ENCODE measurements at places on chromosomes 3 and 15.

- DNase-seq, result no peak
Measured at GRCh38 chr3:154954757-154955156, 125.4 kb upstream of the MME start.

DNA sequence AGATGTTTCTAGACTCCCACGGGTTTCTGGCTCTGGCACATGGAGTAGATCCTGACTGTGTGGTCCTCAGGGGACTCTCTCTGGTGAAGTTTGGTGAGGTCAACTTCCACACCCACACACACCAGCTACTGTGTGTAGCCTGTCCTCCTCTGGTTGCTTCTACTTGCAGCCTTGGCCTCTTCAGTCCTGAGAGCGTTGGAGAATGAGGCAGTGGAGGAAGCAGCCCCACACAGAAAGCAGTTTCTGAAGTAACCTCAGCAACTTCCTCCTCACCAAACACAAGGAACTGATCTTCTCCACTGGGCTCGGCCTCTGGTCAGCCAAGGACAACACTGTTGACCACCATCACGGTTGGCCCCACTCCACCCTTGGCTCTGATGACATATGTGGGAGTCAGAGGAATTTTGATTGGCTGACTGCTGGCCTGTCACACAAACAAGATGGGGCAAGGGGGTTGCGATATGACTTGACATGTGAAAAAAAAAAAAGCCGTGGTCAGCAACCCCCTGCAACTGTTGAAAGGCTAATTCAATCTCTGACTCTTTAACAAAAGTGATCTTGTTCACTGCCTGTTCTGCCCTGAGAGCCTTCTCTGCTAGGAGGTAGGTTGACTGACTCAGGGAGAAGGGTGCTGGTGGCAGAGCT, 19.6 kb downstream of the CD86 start:
- peak; percentile 92 for DNase-seq

- no peak for DNase-seq
Measured at GRCh38 chr3:50502225-50502583, 1.2 kb downstream of the CACNA2D2 start.

GRCh38 chr3:5426094-5426883, 238.8 kb downstream of the EDEM1 start:
- DNase-seq, result no peak

- DNase-seq, result no peak
Measured at GRCh38 chr15:63440756-63441155, 59.1 kb upstream of the CA12 start.

DNA sequence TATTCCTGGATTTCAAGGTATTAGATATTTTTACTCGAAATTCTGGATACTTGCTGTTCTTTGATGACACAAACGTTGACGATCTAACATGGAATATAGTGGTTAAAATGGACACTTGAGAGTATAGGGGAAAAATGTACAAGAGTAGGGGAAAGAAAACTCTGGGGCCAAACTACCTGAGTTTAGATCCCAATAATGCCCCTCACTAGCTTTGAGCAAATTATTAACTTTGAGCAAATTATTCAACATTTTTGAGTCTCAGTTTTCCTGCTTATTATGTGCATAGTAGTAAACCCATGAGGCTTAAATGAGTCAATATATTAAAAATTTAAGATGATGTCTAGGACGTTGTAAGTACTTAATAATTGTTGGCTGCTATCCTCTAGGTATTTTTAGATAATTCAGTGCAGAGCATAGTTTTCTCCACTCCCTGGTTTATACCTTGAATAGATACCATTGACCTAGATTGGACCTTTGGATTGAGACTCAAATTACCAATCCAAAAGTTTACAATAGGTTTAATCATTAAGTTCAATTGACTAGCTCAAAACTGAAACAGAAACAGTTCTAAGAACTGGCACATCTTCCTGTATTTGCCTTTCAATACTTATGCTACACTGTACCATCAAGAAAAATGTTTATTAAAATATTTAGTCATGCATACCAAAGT, 4.5 kb downstream of the ADGRG7 start:
- no peak for DNase-seq

GRCh38 chr3:126338790-126339288, 18.4 kb downstream of the KLF15 start:
- no peak for DNase-seq

GRCh38 chr15:62344806-62345539, 179.9 kb upstream of the C2CD4B start:
- peak; percentile 56 for DNase-seq

DNA sequence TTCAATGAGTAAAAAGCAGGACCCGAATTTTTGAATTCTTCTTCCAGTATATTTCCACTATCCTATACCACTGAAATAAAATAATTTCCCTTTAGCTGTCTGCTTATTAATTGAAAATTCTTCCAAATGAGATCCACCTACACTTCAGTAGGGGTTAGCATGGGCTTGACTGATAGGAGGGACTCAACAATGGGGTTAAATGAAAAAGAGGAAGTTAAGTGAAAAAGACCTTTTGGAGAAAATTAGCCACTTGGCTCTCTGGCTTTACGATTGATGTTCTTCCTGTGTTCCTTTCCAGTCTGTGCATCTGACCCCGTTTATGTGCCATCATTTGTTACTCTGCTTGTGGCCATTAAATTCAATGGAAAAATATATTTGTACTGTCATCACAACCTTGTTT, 54.0 kb upstream of the GCNT3 start:
- no peak for DNase-seq

- no peak for DNase-seq
Measured at GRCh38 chr15:76555247-76555646, 218.7 kb downstream of the ISL2 start.

DNA sequence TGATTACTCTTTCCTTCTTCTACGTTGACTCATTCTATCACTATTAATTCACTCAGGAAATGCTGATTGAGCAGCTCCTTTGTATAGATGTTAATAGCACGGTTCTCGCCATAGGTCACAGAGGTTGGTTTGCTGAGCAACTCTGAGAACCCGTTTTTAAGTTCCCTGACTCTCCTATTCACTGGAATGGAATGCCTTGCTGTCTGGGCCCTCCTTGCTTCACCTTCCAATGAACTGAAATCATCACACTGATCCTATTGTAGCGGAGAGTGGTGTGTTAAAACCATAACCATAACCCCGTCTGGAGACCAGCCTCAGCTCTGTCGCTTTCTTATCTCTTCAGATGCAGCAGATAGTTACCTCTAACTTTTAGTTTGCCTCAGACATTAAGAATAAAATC, 323.6 kb downstream of the GABRB3 start:
- DNase-seq, result no peak

DNA sequence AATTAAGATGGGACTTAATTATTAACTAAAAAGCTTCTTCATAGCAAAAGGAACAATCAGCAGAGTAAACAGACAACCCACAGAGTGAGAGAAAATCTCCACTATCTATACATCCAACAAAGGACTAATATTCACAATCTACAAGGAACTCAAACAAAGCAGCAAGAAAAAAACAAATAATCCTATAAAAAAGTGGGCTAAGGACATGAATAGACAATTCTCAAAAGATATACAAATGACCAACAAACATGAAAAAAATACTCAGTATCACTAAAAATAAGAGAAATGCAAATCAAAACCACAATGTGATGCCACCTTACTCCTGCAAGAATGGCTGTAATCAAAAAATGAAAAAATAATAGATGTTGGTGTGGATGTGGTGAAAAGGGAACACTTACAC, 103.3 kb downstream of the TBL1XR1 start:
- DNase-seq, result no peak

GRCh38 chr15:70033529-70034140, 64.1 kb downstream of the TLE3 start:
- DNase-seq, result no peak

DNA sequence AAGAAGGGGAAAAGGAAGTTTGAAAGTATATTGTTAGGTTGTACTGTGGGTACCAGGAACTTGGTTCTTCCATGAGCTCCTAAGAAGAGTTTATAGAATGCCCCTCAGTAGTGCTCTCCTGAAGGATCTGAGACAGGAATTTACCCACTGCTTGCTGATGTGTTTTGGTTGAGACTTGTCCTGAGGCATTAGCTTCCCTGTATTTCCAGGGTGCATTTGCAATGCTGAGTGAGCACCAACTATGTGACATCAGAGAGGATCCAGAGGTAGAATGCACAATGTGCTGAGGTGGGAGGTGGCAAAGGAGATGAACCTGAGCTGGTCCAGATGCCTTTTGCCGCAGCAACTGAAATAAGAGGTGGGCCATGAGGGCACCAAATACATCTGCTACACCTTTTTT, 64.3 kb upstream of the LRRC3B start:
- DNase-seq, result no peak

DNA sequence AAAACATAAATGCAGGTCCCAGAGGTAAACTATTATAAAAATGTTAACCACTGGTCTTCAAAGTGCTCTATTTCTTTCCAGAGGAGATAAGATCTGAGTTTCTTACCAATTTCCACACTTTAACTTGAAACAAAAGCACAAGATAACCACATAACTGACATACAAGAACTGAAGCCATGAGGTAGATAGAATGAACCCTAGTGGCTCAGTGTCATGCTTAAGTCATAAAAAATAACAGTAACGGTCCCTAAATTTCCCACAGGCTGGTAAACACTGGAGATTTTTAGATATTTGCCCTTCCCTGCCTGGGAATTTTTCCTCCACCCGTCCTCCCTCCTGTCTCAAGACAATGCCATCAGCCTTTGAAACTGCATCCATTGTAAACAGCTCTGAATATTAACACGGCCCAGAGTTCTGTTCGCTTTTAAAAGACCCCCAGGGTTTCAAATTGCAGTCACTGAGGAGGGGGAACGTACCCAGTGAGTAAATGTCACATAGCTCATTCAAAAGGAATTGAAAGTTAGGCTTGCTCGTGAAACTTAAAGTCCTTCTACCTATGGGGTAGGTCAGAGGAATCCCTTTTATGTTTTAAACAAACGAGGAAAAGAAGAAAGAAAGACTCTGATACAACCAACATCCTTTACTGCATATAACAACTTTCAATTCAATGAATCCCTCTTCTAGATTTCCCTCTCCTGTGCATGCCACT, 5.7 kb downstream of the LRIG1 start:
- DNase-seq, result no peak

GRCh38 chr3:13566769-13567310, 17.9 kb downstream of the FBLN2 start:
- no peak for DNase-seq

DNA sequence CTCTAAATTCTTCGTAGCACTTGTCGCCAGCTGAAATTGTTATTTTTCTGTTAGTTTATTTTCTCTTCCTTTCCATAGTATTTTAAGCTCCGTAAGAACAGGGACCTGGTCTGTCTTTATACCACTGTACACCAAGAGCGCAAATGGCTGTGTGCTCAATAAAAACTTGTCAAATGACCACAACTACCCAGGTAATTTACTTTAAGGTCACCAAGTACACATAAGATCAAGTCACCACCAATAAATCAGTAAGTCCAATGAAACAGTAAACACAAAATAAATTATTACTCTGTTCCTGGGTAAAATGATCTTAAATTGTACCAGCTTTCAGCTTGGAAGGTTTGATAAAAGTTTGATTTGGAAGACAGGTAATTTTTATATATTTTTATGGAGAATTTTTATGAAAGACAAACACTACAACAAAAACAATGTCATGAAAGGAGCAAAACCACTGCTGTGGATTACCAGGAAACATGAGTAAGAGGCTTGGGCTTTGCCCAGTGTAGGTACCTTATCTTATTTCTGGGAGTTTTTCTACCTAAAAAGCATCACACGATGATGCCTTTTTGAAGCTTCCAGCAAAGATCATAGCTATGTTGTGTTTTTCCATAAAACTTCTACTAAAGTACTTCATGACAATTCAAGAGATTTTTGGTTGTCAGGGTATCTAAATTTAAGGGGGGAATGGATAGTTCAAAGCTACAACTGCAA, 406.8 kb downstream of the SHQ1 start:
- no peak for DNase-seq

GRCh38 chr3:160140756-160141155, 84.5 kb upstream of the C3orf80 start:
- no peak for DNase-seq

- DNase-seq, result no peak
Measured at GRCh38 chr15:68031404-68031803, 22.7 kb upstream of the PIAS1 start.

DNA sequence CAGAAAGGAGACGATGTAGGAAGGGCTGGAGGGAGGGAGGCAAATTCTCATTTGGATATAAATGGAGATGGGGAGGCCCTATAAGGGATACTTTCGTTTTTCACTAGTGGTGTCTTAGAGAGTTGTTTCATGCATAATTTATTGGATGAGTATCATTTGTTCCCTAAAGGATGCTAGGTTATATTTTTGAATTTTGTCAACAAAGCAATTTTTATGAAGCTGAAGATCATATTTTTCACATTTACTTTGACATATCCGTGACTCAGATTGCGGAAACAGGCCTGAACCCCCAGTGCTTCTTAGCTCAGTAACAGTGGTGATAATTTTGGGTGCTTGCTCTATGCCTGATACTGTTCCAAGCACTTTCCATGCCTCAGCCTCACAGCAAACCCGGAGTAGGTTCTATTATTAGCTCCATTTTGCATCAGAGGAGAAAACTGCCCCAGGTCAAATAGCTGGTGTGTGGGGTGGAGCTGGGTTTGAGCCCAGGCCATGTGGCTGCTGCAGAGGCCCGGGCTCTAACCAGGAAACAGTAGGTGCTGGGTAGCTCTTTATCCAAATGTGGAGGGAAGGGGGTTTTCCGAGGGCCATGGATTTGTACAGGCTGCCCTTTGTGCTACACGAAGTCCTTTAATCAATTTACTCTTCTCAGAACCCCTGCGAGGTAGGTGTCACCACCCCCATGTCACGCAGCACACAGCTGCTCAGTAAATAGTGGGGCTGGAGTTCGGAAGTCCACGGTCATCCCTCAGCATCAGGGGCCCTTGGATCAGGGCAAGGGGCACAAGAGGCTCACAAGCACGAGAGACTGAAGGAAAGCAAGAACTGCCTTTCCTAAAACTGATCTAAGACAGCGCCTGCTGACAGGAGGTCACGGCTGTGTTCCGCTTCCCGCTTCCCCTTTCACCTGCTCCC, 99.1 kb downstream of the SLC49A4 start:
- no peak for DNase-seq

DNA sequence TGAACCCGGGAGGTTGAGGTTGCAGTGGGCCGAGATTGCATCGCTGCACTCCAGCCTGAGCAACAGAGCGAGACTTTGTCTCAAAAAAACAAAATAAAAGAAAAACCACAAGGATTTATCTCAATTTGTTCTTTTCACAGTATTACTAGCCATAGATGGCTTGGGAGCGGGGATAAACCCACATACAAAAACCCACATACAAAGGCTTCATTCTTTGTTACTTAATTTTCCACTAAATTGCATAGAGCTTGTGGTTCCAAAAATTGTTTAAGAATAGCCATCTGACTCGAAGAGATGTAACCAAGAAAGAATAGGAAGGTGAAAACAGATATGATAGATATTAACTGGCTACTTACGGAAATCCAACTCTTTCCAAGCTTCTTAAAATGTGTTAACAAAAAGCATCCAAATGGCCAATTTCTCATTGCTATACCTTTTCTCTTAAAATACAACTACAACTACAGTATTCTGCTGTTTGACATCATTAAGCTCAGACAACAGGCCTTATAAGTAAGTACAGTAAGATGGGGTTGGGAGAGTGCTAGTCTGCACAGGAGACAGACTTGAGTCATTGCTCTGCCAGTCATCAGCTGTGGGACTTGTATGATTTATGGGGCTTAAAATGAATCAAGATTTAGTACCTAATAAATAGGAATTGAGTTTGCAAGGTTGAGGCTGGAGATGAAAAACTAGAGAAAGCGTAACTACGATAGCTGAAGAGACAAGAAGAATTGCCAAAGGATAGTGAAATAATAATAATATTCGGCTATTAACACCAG, 96.6 kb upstream of the PLXND1 start:
- DNase-seq, result no peak
